ENCODE measurements at places on chromosomes 2 and 18.
A peak's percentile ranks its signal among the peaks of the same experiment; 100 is the strongest.

DNA sequence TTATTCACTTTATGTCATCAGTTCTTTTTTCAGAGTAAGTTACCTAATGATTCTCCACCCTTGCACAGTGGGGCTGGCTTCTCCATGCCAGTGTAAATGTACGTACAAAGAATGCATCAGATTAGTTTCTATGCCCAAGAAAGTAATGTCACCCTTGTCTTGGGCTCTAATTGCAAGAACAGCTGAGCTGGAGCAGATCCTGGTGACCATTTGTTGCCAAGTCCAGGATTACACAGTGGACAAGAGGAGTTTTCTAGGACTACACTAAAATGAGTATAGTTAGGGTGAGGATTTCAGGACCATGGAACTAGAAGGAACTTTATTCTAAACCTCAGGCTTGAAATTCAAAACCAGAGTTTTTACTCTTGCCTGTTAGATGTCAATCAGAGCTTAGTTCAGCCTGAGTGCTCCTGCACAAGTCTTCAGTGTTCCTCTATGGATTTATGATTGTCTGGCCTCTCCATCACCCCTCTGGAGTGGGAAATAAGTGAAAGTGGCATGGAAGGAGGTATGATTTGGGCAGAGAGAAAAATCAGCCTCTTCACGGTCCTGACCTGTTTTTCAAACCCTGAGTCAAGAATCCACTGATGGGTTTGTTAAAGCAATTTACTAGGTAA, 29.8 kb downstream of the PCBP1 start:
- DNase-seq: no peak

DNA sequence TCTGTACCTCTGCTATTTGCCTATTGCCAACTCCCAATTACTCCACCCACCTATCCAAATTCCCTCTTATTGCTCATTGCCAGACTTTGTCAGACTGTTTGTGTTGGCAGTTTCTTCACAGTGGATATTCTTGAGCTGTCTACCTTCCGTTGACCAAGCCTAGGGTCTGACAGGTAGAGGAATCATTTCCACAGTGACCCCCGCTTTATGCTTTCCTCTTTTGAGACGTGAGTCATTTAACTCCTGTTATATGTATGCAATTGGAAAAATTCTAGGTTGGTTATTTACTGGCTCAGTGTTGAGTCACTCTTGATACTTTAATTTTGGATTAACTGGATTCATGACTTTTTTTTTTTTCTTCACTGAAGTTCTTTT, 187.7 kb downstream of the IRS1 start:
- no peak for DNase-seq

GRCh38 chr2:188383158-188383557, 91.5 kb downstream of the GULP1 start:
- no peak for DNase-seq

GRCh38 chr18:21293479-21293878, 51.4 kb downstream of the GREB1L start:
- DNase-seq: no peak

DNA sequence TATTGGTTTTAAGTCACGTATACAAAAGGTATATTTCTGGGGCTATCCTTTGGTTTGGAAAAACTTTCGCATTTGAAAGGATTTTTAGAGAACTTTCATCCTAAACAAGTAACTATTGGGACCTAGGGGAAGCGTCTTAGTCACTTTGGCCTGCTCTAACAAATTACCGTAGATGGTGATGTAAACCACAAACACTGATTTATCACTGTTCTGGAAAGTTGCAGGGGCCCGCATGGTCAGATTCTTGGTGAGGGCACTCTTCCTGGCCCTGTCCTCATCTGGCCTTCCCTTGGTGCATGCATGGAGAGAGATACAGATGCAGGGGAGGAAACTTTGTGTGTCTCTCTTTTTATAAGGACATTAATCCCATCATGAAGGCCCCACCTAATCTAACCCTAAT, 49.1 kb upstream of the ANKRD62 start:
- no peak for DNase-seq

DNA sequence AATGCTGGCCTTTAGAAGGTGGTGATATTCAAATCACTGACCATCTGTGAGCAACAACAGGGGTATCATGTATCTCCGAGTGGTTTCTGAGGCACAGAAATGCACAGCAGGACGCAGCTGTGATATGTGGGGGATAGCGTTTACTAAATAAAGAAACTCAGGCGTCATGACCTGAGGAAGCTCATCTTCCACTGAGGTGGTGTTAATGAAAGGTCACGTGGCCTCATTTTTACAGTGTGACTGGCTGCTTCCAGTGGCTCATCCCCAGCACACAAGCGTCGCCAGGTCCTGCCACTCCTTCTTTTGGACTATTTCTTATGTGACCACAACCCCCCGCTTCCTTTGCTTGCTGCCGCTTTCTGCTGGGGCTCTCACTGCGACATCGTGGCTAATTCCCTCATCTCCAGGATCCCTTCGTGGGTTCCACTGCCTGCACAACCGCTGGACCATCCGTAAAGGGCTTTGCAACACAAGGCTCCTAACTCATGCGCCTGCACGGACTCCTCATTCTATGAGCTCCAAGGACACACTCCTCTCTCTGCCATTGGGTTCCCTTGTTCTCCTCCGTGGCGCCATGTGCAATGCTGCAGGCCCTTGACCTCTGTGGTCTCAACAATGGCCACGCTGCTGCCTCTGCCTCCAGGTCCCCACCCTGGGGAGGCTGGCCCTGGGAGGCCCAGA, 109.3 kb downstream of the MBP start:
- DNase-seq: peak; percentile 45

- DNase-seq: no peak
Observed at GRCh38 chr2:150812066-150812465, 324.6 kb upstream of the RND3 start.

- DNase-seq: no peak
Observed at GRCh38 chr18:21851327-21851961, 110.9 kb downstream of the MIB1 start.

DNA sequence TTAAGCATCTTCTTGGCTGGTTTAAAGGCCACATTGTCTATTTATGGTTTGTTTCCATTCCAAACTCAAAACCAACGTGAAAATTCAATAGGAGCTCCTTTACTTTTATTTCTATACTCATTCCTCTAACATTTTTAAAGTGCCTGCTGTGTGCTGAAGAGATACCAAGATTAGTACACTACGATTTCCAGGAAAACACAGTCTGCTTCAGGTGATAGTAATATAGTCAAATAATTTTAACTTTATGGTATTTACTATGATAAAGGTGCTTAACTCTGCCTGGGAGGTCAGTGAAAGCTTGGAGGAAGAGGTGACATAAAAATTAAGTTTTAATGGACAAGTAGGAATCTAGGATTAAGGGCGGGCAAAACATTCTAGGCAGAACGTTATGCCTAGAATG, 121.4 kb downstream of the KIAA1328 start:
- no peak for DNase-seq

- no peak for DNase-seq
Observed at GRCh38 chr2:180472133-180472532, 465.0 kb upstream of the CWC22 start.

GRCh38 chr2:119234021-119235019, 10.7 kb downstream of the STEAP3 start:
- DNase-seq: no peak

GRCh38 chr2:195659982-195660890, 3.2 kb downstream of the SLC39A10 start:
- no peak for DNase-seq

DNA sequence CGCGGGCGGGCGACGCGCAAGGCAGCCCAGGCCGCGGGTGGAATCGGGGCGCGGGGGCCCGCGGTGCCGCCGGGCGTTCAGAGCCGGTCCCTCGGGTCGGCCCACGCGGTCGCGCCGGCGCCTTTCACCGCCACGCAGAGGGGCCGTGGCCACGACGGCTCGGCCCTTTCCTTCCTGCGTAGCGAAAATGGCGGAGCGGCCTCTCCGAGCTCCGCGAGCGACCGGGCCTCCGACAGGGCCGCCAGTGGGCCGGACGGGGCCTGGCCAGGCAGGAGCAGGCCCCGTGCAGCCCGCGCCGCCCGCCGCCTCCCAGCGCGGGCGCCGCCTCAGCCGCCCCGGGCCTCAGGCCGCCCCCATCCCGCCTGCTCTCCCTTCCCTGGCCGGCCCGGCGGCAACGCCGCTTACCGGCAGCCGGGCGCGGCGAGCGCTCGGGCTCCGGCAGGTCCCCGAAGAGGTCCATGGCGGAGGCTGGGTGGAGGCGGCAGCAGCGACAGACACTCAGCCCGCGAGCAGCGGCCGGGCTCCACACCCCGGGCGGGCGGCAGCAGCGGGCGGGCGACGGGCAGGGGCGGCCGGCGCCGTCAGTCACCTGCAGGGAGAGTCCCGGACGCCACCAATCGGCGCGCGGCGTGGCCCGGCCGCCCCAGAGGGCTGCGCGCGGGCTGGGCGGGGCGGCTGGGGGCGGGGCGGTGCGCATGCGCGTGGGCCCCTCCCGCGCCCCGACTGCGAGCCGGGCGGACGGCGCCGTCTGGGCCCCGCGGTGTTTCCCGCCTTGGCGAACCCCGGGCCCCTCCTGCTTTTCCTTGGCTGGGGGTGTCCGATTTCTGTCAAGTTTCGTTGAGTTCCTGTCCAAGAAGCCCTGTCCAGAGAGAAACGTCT, at the start of gene ILKAP:
TSS of gene ILKAP (minus strand) at position 602 of the 879 bp plus-strand sequence. CDS start at position 460, 142 bp downstream.
- DNase-seq: peak; percentile 66

DNA sequence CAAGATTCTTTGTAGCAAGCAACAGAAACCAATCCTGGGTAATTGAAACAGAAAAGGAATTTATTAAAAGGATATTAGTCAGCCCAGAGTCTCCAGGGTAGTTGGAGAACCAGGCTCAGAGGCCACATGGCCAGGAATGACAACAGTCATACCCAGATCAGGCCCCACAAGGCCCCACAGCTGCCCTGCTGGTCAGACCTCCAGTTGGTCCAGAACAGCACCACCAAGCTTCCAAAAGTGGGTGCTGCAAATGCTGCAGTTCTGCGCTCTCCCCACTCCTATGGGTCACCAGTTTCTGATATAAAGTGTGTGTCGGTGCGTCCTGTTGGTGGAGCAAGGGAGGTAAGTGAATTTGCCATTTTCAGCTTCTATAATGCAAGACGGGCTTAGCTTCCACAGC, 29.9 kb downstream of the KLHL29 start:
- no peak for DNase-seq

DNA sequence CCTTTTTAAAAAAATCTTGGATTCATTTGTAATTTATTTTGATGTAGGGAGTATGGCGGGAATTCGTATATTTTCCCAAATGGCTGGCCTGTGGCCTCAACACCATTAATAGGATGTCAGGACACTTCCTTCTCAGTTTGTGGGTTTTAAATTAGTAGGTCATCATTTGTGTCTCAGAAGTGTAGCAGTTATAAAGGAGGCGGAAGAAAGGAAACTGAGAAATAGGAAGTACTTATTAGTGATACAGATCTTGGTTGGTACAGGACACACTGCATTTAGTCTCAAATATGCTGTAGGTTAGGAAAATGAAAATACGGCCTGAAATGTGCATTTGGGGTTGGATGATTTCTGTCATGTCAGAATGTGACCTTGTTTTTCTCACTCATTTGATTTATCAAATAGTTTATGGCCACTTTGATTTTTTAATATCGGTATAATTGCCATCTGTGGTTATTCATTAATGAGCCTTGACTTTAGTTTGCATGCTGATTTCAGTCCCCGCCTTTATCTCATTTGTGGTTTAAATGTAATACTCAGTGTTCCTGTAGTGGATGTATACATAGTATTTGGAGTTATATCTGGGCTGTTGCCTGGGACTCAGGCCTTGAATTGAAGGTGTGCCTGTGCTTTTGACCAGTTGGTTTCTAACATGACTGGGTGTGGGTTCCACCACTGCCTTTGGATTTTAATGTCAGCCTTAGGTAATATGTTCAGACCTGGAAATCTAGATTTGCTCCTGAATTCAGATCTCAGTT, 31.4 kb downstream of the ZCCHC2 start:
- DNase-seq: no peak

- no peak for DNase-seq
Observed at GRCh38 chr2:131039908-131040660, 53.2 kb downstream of the FAM168B start.

- DNase-seq: no peak
Observed at GRCh38 chr2:15636972-15637785, 45.5 kb downstream of the DDX1 start.

DNA sequence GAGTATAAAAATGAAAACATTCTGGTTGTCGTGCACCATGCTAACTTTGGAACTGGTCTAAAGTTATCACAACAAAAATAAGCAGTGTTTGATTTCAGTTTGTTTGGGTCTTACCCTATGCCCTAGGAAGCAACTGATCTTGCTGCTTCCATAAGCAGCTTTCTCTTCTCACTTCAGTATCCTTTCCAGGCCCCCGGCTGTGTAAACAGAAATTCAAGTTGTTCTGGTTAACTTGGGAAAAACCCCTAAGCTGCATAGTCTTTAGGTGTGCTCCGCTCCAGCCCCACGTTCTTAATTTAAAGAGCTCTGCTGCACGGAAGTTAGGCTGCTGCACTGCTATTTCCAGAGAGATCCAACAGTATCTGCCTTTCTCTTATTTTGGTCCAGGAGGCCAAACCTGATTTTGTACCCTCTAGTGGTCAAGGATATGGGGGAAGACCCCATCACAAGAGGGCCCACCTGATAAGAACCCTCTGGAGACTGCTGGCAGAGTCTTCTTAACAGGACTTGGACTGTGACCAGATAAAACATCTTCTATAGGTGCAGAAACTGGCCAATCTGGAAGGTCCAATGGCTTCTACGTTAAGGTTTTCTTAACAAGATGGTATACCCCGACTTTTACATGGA, 69.1 kb downstream of the FEZ2 start:
- DNase-seq: no peak

- DNase-seq: no peak
Observed at GRCh38 chr18:57311472-57311871, 40.9 kb upstream of the ST8SIA3 start.

- no peak for DNase-seq
Observed at GRCh38 chr2:127072396-127072795, 34.6 kb downstream of the BIN1 start.

GRCh38 chr2:108403494-108403893, 25.7 kb downstream of the SULT1C4 start:
- no peak for DNase-seq

DNA sequence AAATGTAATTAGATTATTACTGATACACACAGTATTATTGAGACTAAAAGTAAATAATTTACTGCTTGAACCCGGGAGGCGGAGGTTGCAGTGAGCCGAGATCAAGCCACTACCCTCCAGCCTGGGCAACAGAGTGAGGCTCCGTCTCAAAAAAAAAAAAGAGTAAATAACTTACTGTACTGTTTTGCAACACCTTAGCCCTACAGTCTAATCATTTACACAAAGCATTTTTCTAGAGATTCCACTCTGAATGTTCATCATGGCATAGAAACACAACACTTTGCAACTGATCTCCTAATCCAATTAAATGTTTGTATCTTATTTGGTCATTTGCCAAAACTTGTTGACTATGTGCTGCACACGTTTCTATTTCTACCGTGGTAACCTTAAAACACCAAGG, 23.4 kb upstream of the RMP24 start:
- DNase-seq: no peak

- DNase-seq: no peak
Observed at GRCh38 chr2:181421131-181421458, 36.1 kb upstream of the ITGA4 start.

DNA sequence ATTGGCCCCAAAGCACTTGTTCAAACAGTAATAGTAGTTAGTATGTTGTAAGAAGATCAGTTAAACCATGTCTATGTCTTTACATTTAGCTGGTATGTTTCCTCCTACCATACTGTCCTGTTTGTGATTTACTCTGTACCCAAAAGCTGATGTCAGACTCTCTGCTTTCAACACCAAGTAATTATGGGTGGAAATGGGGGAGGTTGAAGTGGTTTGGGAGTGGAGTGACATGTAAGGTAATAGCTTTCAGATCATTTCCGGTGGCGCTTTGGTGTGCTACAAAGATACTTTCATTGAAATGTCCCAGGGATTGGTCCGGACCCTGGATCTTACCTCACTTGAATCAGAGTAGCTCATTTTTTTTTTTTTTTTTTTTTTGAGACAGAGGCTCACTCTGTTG, 39.7 kb upstream of the TGIF1 start:
- DNase-seq: no peak
